ENCODE measurements at places on chromosomes 2 and 18.
A peak's percentile ranks its signal among the peaks of the same experiment; 100 is the strongest.

GRCh38 chr18:9239720-9240119 is 94.9 kb upstream of the TWSG1 start:
- no peak for DNase-seq

DNA sequence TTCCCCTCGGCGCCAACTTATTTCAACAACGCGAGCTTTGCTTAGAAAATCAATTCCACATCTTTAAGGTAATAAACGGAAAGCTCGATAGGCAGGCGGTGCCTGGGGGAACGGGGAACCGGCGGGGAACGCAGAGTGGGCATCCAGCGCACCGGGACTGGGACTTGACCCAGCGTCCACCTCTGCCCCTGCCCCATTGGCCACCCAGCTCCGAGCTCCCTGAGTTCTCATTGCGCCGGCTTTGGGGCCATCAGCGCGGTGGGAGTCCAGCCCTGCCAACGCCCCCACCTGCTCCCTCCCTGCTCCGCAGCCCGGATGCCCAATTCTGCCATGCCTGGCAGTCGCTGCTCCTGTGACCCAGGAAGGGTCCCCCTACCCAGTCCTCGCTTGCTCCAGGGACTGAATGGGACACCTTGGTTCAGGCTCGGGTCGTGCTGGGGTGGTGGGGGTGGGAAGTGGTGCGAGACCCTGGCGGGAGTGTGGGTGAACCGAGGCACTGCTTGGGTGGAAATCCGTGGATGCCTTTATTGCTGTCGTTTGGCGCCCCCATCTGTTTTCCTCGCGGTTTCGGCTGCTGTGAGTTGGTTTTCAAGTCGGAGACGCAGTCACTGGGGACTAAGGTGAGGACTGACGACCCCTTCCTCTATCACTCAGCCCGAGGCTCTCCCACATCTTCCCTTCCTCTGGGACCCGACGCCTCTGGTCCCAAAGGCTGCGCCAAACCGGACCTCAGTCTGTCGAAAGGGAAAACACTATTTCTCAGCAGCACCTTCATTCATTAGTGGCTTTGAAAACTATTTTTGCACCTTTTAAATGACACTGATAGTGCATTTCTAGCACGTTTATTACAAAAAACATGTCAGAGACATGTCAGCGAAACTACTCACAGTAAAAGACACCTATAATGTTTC is 2.4 kb upstream of the EVX2 start:
- no peak for DNase-seq

- DNase-seq, result no peak
Measured at GRCh38 chr2:117984208-117984607, 29.7 kb downstream of the CCDC93 start.

GRCh38 chr2:138501425-138502254 is at the start of gene SPOPL:
Gene SPOPL, plus strand, starts transcription at chr2:138501770. Its CDS starts 48,447 bp downstream, at chr2:138550217.
- peak; percentile 85 for DNase-seq

DNA sequence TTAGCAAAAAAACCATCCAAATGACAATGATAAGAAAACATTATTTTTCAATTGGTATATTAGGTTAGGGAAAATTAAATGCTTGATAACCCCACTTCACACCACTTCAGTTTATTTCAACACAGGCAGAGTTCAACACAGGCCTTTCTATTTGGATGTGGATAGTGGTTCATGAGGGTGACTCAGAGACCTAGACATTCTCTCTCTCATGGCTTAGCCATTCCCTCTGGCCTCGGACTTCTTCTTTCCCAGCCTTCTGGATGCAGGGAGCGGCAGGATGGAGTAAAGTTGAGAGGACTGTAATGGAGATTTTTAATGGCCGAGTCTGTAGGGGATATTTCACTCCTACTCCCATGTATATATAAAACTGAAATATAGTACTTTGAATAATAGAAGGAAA is 109.7 kb downstream of the CTNNA2 start:
- no peak for DNase-seq

DNA sequence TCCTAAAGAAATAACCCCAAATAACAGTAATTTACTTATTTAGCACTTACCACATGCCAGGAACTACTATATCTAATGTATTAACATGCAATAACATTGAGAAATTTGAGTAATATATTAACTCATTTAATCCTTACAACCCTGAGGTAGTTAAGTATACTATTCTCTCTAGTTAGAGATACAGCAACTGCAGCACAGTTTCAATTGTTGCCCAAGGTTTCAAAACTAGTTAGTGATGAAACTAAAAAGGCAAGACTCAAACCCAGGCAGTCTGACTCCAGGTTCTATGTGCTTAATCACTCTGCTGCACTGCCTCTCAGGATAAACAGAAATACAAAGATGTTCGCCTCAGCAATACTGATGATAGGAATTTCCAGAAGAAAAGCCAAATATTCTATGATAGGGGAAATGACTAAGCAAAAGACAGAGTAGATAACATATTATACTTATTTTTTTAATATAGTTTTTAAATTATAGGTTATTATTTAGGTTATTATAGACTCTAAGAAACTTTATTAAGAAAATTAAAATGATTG is 88.0 kb downstream of the SS18 start:
- no peak for DNase-seq

GRCh38 chr2:240852671-240853314 is 15.8 kb upstream of the AGXT start:
- DNase-seq, result no peak

- DNase-seq, result no peak
Measured at GRCh38 chr2:226429476-226429875, 370.1 kb downstream of the IRS1 start.

DNA sequence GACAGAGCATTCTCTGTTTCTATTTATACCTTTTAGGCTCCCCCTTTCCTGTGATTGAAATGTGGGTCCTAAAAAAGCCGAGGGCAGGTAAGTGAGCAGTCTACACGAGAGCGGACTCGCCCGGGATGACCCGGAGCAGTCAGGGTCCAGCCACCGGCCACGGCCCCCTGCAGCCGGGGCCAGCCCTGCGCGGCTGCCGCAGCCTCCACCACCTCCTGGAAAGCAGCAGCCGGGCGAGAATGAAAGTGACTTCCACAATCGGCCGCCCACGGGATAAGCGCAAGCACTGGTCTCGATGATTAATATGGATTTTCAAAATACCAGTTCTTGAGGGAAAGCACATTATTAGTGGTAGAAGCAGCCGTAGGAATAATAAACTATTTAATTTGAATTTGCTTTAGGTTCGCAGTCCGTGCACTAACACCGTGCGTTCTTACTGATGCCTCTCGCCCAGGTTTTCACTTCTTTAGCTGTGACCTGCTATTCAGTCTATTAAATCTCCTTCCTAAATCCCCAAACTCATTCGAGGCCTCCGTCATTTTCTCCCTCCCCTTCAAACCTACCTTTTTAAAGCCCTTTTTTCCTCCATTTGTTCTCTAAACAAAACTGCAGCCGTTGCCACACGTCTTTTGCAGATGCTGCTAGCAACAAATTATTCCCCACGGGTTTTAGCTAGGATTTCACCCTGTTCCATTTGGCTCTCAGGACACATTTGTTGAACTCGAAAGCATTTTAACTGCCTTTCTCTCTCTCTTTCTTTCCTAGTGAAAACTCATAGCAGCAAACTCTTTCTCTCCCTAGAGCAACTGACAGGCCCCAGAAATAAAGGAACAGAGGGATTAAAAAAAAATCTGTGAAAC is 1015.1 kb upstream of the PIK3C3 start:
- DNase-seq, result no peak

- DNase-seq, result peak; percentile 75
Measured at GRCh38 chr2:54903736-54904554, 146.3 kb downstream of the RTN4 start.

DNA sequence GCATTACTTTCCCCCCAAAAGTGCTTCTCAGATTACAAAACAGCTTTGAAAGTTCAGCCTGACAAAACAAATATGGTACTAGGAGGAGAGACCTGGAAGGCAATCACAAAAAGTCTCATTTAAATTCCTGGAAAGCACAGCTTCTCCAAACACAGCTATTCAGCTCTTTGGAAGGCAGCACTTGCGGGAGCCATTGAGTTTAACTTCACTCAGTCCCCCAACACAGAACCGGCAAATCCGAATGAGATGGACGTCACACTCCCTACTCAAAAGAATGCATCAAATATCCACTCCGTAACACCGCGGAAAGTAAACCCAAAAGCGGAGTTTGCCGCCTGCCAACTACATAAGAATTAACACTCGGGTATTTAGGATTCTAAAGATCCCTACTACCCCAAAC is 638 bp downstream of the ST6GAL2 start:
- no peak for DNase-seq

DNA sequence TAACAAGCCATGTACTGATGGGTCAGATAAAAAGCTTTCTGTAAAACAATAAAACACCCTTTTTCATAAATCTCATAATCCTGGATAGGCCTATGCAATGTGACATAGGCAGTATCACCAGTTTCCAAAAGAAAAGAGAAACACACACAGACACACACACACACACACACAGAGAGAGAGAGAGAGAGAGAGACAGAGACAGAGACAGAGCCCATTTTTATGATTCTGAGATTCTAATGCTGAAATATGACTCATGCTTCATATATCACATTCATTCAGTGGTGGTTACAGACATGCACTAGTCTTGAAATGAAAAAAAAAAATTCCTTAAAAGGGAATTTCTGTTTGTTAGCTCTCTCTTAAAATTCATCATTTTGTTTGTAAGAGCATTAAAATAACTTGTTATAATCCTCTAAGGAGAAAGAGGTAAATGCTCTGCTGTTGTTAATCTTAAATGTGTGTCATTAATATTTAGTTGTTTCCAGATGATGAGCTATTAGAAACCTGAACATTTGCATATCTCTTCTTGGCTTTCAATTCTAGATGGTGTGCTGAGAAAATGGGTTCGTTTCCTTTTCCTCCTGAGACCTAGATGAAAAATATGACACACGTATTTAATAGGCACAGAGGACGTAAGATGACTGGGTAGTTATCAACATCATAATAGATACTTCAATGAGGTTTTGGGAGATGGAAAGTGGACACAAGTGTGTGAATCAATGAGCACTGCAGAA is 1598.7 kb upstream of the ACVR2A start:
- DNase-seq, result no peak

- no peak for DNase-seq
Measured at GRCh38 chr2:176174382-176174823, 14.1 kb upstream of the HOXD1 start.

DNA sequence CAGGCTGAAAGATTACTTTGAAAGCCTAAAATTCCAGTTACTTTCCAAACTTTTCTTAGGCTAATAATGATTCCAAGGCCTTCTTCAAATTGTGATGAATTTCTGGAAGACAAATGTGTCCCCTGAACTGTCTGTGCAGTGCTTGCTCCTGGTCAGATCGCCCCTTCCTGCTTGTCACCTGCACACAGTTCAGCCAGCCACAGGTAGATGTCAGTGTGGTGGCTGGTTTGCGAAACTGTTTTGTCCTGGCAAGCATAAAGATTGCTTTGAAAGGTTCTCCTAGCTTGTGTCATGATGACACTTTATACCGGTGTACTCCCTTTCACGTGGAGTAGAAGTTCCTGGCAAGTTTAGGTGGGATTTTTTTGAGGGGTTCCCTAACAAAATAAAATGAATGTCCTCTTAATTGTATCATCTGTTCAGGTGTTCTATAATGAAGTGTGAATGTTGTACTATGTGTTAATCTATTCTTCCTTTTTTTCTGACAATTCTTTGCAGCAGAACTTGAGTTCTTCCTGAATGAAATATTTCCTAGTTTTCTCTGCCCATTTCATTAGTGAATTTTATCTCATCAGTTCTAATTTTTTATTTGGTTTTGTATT is 298.8 kb downstream of the ZNF407 start:
- peak; percentile 28 for DNase-seq

- no peak for DNase-seq
Measured at GRCh38 chr2:102418421-102418961, 4.5 kb upstream of the IL18RAP start.

GRCh38 chr2:178380763-178381162 is 70.2 kb downstream of the PRKRA start:
- no peak for DNase-seq

DNA sequence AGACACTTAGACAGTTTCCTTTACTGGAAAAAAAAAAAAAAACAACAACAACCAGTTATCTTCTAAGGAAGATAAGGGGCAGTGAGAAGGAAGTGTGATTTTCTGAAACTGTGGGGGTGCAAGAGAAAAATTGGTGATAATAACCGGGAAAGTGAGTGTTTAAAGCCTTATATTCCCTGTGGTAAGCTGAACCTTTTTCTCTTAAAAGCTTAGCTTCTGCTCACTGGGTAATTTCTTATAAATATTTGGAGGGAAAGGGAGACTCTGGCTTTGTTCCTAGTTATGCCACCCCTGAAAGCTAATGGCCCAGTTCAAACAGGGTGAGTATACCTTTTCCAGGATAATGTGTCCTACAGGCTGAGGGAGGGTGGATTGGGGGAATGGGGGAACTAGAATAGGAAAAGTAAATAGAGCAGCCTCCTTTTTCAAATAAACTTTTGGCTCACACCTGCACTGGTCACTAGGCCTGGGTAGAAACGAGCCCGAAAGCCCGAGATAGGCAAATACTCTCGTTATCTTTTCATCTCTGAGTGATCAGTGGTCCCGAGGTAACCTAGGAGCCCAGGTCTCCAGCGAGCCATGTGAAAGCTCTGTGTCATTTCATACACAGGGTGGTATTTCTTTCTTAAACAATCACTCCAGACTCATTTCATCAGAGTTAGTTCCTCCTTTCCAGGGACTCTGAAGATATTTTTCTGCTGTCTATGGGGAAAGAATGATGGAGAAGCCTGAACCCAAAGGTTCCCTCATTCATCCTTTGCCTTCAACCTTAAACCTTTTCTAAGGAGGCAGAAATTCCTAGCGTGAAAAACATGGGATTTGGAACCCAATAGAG is 15.5 kb upstream of the SRBD1 start:
- no peak for DNase-seq

DNA sequence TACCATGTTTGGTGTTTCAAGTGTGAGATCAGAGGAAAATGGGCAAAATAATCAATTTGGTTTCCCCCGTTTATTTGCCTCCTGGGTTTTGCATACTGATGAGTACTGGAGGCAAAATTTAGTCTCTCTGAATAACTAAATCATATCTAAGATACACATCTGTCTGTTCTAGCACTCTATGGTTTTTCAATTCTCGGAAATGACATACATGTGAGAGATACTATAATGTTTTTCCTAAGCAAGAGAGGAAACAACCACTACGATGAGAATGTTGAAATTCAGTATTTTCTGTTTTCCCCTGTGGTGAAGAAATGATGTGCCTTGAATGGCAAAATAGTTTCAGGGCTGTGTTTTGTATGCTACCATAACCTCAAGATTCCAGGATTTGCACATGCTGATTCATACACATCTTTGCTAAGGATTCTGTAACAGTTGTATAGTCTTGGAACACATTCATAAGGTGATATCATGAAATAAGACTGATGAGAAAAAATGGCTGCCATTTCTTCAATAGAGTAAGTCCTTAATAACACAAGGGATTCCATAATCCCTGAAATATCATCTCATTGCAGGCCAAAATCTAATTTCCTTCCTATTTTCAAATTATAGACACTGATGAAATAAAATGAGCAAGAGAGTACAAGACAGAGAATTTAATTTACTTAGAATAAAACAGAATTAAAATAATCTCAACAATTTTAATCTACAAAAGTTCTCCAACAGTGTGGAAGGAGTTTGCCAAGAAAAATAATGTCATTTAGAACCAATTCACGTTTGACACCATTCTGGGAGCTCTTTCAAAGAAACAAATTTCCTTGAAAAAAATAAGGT is 316.6 kb downstream of the FIGN start:
- no peak for DNase-seq

Data from stimulated activated CD4-positive, alpha-beta T cell treated with anti-CD3 and anti-CD28 coated beads, Interleukin-1b, Interleukin-23, amount 100 ng/mL, for 48 hours (primary cell).